ENCODE measurements at places on chromosomes 13 and 19. TPM values are rescaled to one million over a fixed set of nuclear protein-coding genes. Genes with fewer than 3 reads are reported as not detected.

DNA sequence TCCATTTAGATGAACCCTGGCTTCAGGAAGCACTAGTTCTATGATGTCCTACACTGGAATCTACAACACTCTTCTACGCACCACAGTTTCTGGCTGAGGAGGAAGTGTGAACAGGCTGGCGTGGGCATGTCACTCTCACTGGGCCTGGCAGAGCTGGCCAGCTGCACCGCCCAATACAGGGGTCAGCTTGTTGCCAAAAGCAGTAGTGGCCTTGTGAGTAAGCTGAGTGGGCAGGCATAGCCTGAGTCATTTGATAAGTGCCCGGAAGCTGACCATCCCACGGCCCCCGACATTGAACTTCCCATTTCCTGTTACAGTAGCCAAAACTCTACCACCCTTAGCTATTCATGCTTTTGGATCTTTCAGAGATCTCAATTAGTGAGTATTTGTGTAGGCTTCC lies 240.9 kb upstream of the SERP2 start:
- H3K36me3 ChIP-seq, result no peaks in the 10 kb centered on the region
- H3K4me3 ChIP-seq, result no peak overlapping the region
- H3K4me1 ChIP-seq, result peaks cover 11% of the 10 kb centered on the region
- no peak overlapping the region for H3K27ac ChIP-seq

DNA sequence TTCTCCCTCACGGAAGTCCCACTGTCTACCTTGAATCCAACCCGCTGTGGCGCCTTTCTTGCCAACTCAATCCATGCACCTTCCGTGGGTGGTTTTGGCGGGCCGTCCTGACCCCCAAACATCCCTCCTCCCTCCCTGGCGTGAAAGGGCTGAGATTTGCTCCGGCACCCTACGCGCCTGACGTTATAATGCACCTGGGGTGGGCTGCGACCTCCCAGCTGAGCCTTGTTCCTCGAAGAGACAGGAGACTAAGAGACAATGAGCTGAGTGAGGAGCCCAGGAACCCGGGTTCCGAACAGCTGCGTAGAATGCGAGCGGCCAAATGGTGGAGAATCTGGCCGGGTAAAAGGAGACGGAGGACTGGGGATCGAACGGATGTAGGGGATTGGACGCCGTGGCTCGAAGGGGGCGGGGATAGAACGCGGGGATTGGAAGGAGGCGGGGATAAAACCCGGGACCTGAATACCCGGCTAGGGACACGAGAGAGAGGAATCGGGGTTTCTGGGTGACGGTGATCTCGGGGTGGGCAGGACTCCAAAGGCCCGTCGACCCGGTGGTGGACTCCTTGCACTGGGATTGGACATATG lies at the start of gene CPT1C:
Gene CPT1C (plus strand): TSS at position 461 of the 587 bp plus-strand sequence. CDS start 1,137 bp downstream, outside the sequence.
- peak within 1 kb of the TSS; percentile 74 for H3K4me3 ChIP-seq
- peaks cover 25% of the 10 kb centered on the region for H3K36me3 ChIP-seq
- H3K27ac ChIP-seq, result peak within 1 kb of the TSS; percentile 77
- H3K27me3 ChIP-seq, result peaks cover 26% of the 10 kb centered on the region
- peaks cover 33% of the 10 kb centered on the region for H3K4me1 ChIP-seq

DNA sequence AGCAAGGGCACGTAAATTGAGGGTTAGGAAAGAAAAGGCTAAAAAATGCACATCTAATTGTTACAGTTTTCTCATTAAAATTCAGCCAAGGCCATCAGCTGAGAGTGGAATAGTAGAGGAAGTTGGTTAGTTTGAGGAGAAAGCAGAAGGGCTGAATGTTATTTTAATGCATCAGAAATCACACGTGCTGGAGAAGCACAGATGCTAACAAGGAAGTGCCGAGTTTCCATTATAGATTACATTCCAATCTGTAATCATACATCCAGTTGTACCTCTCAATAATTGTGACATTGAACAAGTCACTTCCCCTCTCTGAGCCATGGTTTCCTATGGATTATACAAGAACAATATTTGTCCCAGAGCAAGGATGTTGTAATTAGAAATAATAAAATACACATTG lies 25.1 kb downstream of the FPR3 start:
- H3K4me1 ChIP-seq, result no peaks in the 10 kb centered on the region
- H3K27me3 ChIP-seq, result no peaks in the 10 kb centered on the region
- H3K36me3 ChIP-seq, result peaks cover 7% of the 10 kb centered on the region

DNA sequence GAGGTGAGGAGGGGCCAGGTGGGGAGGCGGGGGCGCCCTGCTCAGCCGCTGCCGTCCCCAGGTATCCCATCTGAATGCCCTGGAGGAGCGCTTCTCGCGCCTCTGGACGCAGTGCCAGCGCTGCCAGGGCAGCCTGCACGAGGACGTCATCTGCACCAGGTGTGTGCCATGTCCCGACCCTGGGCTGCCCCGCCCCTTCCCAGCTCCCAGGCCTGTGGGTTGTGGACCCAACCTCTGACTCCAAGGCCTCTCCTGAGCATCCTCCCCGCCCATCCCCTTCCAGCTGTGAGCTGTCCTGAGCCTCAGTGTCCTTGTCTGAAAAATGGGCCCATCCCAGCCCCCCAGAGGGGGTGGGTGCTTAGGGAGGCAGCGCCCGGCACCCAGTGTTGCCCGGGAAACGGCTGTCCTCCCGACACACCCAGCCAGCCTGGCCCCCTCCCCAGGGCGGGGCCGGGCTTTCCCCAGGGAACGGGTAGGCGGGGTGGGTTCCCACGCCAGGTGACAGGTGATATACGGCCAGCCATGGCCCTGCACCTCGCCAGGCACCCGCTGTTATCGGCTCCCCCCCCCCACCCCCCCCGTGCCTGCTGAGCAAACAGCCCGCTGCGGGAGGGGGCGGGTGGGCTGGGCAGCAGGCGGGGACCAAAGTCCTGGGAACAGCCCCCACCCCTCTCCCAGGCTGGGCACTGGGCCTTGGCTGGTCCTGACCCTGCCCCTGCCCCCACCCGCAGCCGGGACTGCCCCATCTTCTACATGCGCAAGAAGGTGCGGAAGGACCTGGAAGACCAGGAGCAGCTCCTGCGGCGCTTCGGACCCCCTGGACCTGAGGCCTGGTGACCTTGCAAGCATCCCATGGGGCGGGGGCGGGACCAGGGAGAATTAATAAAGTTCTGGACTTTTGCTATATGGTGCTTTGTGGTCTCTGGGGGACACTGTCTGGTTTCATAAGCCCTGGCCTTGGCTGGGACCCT lies 1.3 kb upstream of the SPIB start:
- H3K27me3 ChIP-seq, result peaks cover 37% of the 10 kb centered on the region
- peaks cover 27% of the 10 kb centered on the region for H3K36me3 ChIP-seq
- H3K27ac ChIP-seq, result no peak overlapping the region
- peaks cover 11% of the 10 kb centered on the region for H3K4me1 ChIP-seq
- no peak overlapping the region for H3K4me3 ChIP-seq

DNA sequence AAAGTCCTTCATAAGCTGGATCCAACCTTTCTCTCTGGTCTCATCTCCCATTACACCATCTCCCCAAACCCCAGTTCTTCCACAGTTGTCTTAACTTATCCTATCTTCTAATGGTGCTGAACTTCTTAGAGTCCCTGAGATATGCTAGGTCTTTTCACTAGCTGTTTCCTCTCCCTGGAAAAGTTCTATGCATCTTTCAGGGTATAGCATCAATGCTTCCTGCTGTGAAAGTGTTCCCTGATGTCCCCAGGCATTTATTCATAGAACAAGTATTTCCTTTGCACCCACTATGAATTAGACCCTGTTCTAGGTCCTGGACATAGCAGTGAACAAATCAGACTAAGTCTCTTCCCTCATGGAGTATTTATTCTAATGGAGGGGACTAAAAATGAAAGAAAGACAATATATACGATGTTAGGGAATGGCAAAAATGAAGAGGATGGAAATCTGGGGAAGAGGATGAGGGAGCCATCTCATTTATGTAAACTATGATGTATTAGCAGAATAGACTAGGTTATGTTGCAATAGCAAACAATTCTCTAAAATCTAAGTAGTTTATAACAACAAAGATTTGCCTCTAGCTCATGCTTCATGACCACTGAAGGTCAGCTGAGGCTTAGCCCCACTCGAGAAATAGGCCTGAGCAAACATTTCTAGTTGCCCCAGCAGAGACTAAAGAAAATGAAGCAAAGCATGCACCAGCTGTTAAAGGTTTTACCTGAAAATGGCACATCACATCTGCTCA lies 120.0 kb downstream of the CYSLTR2 start:
- peaks cover 45% of the 10 kb centered on the region for H3K27me3 ChIP-seq
- DNase-seq, result no peak
- no peak overlapping the region for H3K27ac ChIP-seq
- H3K4me1 ChIP-seq, result peaks cover 13% of the 10 kb centered on the region

DNA sequence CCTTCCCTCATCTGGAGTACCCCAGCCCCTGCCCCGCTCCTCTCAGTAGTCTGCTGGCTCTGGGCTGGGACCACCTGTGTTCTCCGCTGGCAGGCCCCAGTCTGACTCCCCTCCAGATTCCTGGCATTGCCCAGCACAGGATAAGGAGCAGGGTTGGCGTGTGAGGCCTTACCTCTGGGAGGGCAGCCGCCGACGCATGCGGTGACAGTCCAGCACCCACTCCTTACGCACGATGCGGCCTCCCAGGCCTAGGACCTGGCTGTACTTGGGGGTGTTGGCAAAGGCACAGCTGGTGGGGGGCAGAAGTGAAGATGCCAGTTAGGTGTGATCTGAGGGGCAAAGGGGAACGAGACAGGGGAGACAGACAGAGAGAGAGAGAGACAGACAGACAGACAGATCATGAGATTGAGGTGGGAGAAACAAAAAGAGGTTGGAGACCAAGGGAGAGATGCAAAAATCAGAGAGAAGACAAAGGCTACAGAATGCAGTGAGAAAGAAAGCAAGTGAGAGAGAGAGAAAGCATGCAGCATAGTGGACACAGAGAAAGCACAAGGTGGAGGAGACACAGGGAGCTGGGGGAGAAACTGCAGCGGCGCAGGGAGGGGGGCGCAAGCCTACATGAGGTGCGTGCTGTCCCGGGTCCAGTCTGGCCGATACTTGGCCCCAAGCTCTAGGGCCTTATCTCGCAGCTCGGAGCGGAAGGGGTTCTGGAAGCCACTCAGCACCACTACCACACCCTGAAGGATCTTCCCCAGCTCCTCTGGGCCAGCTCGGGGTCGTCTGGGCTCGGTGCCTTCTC lies 18.6 kb downstream of the ZNF575 start:
- H3K27ac ChIP-seq, result no peak overlapping the region
- no peaks in the 10 kb centered on the region for H3K27me3 ChIP-seq
- peaks cover 11% of the 10 kb centered on the region for H3K4me1 ChIP-seq
- peaks cover 8% of the 10 kb centered on the region for H3K36me3 ChIP-seq
- DNase-seq, result no peak
- no peak overlapping the region for H3K4me3 ChIP-seq

DNA sequence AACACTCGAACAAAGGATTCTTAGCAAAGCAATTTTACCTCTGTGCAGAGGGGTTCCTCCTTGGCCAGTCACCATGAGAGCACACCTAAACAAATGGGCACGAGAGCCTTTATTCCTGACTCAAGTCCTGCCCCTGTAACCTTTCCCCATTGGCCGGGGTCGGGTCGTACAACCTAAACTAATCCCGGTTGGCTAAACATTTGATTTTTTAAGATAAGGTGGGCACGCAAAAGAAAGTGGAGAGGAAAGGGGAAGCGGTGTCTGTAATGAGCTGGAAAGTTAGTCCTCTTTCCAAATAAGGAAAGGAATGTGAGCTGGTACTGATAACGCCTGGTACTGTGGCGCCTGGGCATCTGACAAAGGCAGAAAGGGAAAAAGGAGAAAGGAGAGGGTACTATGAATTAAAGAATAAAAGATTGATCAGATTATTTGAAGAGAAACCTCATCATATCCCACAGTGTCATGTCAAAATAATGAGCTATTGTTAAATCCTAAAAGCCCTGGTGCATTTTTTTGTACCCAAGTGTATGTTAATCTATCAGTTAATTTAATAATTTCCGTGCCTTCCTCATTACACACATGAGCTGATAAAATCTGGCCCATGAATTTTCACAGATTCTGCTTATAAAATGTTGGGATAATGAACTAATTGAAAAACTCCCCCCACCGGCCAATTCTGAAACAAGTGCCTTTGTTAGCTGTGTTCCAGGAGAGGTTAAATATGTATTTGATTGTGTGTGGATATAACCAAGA lies 335.7 kb downstream of the RFC3 start:
- DNase-seq, result no peak
- H3K4me3 ChIP-seq, result no peak overlapping the region
- peaks cover 9% of the 10 kb centered on the region for H3K4me1 ChIP-seq
- H3K27ac ChIP-seq, result no peak overlapping the region

DNA sequence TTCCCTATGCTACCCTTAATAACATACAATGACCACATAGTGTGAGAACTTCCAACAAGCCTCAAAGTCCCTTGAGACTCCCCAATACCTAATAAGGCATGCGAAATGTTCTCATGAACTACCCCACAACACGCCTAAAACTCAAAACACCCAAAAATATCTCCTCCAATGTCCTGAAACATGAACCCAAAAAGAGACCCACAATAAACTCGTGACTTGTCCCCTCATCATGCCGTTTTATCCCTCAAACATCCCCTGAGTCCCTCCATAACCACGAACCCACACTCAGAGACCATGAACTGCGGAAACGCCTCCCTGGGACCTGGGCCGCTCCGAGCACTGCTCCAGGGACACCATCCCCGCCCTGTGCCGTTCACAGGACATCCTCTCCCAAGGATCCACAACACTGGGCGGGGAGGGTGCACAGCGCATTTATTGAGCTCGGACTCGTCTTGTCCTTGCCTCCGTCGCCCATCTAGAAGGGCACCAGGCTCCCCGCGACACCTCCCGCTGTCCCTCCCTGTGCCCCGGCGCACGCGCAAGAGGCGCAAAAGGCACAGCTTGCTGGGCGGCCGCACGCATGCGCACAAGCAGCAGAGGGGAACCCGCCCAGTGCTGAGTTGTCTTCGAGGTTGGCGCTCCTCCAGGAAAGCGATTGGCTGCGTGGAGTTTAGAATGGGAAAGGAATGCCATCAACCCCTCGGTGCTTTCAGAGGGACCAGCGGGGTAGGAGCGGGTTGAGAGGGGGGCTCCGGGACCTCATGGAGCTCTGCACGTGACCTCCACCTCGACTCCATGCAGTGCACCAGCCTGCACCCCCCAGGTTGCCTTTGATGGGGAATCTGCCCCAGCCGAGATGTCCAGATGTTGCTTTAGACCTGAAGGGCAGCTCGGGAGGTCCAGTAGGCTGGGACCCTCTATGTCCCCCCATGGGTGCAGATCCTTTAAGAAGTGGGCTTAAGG lies 8.8 kb downstream of the FXYD3 start:
- peaks cover 12% of the 10 kb centered on the region for H3K4me1 ChIP-seq
- peak; percentile 90 for DNase-seq
- H3K36me3 ChIP-seq, result no peaks in the 10 kb centered on the region
- no peaks in the 10 kb centered on the region for H3K27me3 ChIP-seq

DNA sequence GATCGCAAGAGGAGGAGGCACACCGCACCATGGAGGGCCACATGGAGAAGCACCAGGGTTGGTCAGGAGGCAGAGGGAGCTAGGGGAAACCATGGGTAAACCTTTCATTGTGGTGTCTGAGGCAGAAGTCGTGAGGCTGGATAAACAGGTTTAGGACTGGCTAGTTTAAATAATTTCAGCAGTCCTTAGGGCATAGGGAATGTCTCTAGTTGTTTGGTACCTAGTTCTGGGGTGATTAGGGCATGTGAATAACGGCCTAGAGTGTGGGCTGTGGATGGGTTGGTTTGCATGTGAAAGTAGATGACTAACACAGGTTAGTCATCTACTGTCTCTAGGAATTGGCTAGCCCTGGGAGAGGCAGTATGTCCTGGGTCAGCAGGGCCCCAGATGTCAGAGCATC lies 102.3 kb downstream of the STOML3 start:
- peaks cover 26% of the 10 kb centered on the region for H3K27me3 ChIP-seq
- H3K36me3 ChIP-seq, result no peaks in the 10 kb centered on the region
- no peaks in the 10 kb centered on the region for H3K4me1 ChIP-seq
- no peak overlapping the region for H3K27ac ChIP-seq
- no peak for DNase-seq
- H3K4me3 ChIP-seq, result no peak overlapping the region

GARIN5A gene
- total RNA-seq, result 0.90 TPM

RYR1 gene
- total RNA-seq, result 0.28 TPM

ARHGEF7 gene
- 46.5 TPM for total RNA-seq

SELENOV gene
- not detected for total RNA-seq

LYPD3 gene
- total RNA-seq, result 5.3 TPM

Data from activated naive CD8-positive, alpha-beta T cell treated with anti-CD3 and anti-CD28 coated beads for 36 hours (primary cell).